NCI-H345 (cell line): ENCODE measurements at places on chromosomes 6 and 20.

- no peak for DNase-seq
These were observed 83.2 kb downstream of the SOX4 start for GRCh38 chr6:21676769-21677168.

GRCh38 chr20:37681384-37682112 lies 12.3 kb upstream of the CTNNBL1 start:
- DNase-seq, result no peak

GRCh38 chr6:47787620-47788497 lies 6.0 kb downstream of the OPN5 start:
- DNase-seq, result peak; percentile 75

DNA sequence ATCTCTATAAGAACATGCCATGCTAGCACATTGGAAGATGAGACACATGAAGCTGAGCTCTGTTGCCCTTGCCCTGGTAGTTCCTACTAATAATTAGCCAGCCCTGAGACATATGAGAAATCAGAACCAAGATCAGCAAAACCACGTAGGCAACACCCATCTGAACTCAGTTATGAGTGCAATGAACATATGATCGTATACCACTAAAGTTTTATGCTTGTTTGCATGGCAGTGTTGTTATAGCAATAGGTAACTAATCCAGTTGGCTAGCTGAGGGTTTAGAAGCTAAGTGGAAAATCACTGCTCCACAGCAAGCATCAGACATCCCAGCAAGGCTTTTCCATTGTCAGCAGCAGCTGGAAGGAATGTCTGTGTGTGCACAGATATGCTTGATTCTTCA lies 180.7 kb downstream of the BTBD3 start:
- DNase-seq, result no peak

- no peak for DNase-seq
These were observed 92.5 kb downstream of the PSMB1 start for GRCh38 chr6:170460641-170461040.
